ENCODE measurements at places on chromosomes 4 and X. TPM values are rescaled to one million over a fixed set of nuclear protein-coding genes. Genes with fewer than 3 reads are reported as not detected.

DNA sequence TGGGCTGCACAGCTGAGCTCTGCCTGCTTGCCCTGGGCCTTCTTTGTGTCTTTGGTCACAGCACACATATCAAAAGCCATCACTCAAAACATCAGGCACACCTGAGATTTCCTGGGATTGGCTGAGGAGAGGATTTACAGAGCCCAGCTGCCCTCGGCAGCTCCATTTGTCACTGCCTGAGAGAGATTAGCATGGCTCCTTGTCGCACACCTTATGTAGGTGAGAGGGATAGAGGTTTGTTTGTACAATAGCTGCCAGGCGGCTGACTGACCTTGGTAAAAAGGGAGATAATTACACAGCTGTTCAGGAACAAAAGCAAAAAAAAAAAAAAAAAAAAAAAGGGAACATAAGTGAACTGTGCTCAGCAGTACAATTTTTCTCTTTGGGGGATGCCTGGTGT is 63.2 kb downstream of the MGST2 start:
- DNase-seq = no peak

DNA sequence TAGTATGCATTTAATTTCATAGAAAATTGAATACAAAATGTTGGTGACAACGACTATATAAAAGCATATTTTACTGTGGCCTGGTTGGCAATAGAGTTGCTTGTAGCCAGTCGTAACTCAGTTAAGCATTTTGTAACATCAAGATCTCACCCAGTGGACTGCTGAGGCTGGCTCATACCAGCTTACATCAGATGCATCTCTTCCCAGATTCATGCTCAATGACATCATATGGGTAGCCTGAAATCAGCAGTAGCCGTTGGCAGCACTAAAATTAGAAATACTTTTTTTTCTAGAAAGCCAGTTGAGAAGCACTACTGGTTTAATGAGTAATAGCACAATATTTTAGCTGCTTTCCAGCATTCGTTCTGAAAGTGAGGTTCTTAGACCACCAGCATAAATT is 341.2 kb downstream of the TECRL start:
- DNase-seq = no peak

DNA sequence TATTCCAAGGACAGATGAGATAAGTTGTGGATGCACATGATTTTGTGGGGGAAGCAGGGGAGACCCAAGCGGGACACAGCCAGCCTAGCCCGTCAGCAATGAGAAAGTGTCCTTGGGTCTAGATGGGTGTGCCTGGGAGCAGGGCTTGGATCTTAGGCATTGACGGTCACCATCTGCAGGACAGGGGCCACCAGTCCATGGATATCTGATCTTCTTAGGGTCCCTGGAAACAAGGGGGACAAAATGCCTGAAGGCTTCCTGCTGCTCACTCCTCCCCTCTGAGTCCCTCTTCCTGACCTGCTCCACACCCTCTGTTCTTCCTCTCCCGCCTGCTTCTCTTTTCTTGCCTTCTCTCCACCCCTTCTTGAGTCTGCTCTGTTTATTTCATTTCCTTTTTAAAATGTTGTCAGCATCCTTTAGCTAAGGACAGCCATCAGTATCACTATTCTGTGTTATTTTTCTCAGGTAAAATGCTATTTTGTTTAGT is 298.4 kb downstream of the RAPGEF2 start:
- peak; percentile 18 for DNase-seq

GRCh38 chrX:134236626-134237614 is at the start of gene CCDC160:
CCDC160 (plus strand) TSS chrX:134237182; CDS start chrX:134244801, 7,619 bp downstream.
- DNase-seq = no peak

UTP3 gene
- 17.5 TPM for total RNA-seq

TSC22D3 gene
- 63.2 TPM for total RNA-seq

GABRB1 gene
- 0.79 TPM for total RNA-seq

SEL1L3 gene
- total RNA-seq = 33.4 TPM
